ENCODE measurements at places on chromosomes 7 and 10.

DNA sequence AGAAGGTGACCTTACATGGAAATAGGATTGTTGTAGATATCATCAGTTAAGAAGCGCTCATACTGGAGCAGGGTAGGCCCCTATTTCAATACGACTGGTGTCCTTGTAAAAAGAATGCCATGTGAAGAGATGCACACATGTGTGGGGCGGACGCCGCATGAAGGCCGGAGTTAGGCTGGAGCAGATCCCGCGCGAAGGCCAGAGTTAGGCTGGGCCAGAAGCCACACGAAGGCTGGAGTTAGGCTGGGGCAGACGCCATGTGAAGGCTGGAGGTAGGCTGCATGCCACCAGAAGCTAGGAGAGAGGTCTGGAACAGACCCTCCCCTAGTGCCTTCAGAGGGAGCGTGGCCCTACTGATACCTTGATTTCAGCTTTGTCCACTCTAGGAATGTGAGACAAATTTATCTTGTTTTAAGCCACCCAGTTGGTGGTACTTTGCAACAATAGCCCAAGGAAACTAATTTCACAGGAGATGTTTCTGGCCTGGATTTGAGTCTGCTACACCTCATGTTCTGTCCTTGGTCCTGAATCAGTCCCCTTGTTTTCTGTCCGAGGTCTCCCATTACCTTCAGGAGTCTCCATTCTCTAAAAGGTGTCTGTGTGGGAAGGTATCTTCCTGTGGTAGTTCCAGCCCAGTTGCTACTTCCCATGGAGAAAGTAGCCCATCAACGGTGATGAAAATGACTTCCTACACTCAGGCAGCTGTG is 585.8 kb downstream of the LRMDA start:
- no peak for DNase-seq

GRCh38 chr10:34723750-34724149 is 91.3 kb downstream of the PARD3 start:
- peak; percentile 65 for DNase-seq

DNA sequence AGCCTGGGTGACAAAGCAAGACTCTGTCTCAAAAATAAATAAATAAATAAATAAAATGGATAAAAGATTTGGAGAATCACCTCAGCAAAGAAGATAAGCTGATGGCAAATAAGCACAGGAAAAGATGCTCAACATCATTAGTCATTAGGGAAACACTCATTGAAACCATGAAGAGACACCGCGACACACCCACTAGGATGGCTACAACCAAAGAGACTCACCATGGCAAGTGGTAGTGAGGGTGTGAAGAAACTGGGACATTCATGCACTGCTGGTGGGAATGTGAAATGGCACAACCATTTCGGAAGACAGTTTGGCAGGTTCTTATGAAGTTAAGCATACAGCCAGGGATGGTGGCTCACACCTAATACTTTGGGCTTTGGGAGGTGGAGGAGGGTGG is 37.8 kb upstream of the FXYD4 start:
- DNase-seq = no peak

DNA sequence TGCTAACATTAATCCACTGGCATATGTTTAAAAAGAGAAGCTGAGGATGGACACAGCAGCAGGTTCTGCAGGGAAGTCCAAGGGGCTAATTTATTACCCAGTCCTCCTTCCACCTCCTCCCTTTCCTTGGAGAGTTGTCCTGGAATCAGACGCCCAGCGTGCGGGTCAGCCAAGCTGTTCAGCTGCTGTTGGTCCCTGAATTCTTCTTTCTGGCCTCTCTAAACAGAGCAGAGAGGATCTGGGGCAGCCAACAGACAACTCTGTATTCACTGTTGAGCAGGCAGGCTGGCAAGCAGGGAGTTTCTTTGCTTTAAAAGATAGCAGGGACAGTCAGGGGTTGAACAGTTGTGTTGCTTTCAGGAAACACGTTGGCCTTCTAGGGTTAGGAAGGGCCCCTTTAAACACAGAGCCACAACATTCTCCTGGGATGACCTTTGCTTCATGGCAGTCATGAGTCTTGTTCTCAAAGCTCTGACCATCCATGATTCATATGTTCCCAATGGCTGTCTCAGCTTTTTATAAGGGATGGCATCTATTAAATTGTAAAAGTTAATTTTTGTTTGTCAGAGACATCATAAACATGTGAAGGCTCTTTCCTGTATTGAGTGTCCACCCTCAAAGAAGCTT is 217.0 kb downstream of the CREB5 start:
- peak; percentile 81 for DNase-seq

- DNase-seq = no peak
These were observed 182.7 kb downstream of the ELFN1 start for GRCh38 chr7:1852517-1853430.
